Kasumi-1 (cell line): ENCODE measurements at places on chromosomes 5 and 9.

- DNase-seq = peak; percentile 24
Observed at GRCh38 chr9:6305954-6306563, 22.1 kb upstream of the TPD52L3 start.

DNA sequence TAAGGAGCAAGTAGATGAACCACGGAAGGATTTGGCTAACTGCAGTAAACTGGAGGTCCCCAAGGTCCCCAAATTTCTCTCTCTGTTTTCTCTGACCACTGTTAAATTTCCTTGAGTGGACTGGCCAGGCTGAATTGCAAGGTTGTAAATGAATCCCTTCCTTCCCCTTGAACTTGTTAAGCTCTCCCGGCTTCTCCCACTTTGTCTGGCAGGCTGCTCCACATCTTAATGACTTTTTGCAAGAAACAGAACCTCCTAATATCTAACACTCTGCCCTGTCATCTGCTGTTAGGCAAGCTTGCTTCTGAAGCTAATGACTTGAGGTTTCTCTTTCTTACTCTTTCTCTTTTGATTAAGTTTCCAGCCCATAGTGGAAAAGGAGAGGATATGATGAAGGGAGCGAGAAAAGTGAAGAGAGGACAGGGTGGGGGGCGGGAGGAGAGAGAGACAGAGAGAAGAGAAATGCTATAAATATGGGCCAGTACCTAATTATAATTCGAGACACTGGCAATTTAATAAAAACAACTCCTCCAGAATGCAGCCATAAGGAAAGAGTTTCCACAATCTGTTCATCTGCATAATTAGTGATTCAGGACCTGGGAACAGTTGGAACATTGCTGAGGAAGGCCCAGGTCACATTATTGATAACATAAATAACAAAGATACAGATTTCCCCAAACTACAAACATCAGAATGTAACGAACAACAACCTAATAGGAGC lies 437.3 kb upstream of the MPDZ start:
- DNase-seq = no peak

DNA sequence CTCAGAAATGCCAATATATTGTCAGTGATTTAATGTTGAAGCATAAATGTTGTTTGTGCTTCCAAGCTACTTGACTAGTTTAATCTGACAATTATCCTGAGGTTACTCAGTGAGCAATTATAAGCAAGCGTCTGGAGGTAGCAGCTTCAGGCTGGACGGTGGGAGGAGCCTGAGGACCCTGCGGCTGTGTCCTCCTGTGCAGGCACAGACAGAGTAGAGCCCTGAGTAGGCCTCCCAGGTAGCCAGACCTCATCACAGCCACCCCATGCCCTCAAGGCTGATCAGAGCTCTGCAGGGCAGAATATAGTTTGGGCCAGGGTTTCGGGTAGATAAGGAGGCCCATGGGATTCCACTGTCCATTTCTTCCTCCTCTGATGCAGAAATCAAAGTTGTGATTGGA lies 153.6 kb downstream of the DRD1 start:
- no peak for DNase-seq

DNA sequence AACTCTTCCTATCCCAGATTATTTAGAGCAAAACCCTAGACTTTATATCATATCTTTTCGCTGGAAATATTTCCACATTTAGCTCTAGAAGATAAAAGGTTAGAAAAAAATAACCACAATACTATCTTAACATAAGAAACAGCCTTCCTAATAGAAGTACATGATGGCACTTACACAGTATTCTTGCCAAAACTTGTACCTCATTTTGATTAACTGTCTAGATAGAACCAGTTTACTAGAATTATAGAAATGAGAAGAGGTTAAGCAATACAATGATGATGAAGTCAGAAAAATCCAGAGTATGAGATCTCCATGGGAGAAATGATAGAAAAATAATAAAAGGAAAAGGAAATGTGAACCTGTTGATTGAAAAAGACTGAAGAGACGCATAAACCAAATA lies 63.1 kb downstream of the SLC12A2 start:
- no peak for DNase-seq

GRCh38 chr9:115665519-115665918 lies 488.1 kb upstream of the PAPPA start:
- DNase-seq = no peak
